ENCODE measurements at places on chromosomes 13 and 19.

GRCh38 chr19:1082165-1082927 is 12.8 kb downstream of the POLR2E start:
- DNase-seq = peak; percentile 95

GRCh38 chr13:111171629-111172028 is 56.5 kb downstream of the ARHGEF7 start:
- no peak for DNase-seq

- no peak for DNase-seq
Observed at GRCh38 chr19:47215581-47215980, 15.4 kb downstream of the BBC3 start.

GRCh38 chr13:41763782-41764181 is 197.1 kb downstream of the VWA8 start:
- DNase-seq = no peak

DNA sequence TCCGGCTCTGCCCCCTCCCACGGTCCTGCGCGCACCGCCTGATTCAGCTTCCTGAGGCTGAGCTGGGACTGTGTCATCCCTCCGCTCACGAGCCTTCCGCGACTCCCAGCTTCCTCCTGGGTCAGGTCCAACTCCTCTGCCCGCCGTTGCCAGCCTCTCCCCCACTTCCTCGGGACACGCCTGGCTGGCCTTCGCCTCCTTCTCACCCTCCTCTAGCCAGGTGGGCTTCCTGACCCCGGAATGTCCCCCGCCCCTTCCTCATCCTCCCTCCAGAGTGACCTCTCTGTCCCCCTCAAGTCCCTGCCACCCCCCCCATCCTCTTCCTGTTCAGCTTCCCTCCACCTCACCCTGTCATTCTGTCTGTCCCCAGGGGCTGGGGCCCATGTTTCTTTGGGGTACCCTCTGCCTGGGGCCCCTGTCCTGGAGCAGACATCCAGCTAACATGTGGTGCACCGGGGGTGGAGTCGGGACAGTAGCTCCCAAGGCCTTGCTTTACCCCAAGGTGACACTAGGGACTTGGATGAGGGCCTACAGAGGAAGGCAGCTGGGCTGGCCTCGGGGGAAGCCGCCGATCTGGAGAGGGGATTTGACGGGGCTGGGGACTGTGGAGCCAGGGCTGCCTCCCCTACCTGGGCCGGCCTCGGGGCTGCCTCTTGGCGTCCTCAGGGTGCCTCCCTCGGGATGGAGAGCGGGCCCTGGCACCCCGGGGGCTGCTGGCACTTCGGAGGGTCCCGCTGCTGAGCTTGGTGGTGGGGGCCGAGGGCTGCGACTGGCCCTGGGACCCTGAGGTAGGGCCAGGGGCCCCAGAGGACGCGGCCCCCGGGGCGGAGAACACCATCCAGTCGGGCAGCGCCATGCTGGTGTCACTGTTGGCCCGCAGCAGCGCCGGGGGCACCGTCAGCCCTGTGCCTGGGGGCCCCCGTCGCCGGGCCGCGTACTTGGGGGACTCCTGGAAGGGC is 16.5 kb downstream of the SHANK1 start:
- no peak for DNase-seq

GRCh38 chr19:5870986-5871394 is 650 bp upstream of the FUT5 start:
- no peak for DNase-seq

GRCh38 chr19:53157626-53158025 is 1.2 kb downstream of the ZNF347 start:
- DNase-seq = no peak

GRCh38 chr19:2324220-2324948 is 4.0 kb downstream of the LSM7 start:
- DNase-seq = no peak

GRCh38 chr13:23751195-23751594 is 138.0 kb downstream of the MIPEP start:
- peak; percentile 21 for DNase-seq

- DNase-seq = no peak
Observed at GRCh38 chr13:99281811-99282263, 23.7 kb upstream of the GPR18 start.

DNA sequence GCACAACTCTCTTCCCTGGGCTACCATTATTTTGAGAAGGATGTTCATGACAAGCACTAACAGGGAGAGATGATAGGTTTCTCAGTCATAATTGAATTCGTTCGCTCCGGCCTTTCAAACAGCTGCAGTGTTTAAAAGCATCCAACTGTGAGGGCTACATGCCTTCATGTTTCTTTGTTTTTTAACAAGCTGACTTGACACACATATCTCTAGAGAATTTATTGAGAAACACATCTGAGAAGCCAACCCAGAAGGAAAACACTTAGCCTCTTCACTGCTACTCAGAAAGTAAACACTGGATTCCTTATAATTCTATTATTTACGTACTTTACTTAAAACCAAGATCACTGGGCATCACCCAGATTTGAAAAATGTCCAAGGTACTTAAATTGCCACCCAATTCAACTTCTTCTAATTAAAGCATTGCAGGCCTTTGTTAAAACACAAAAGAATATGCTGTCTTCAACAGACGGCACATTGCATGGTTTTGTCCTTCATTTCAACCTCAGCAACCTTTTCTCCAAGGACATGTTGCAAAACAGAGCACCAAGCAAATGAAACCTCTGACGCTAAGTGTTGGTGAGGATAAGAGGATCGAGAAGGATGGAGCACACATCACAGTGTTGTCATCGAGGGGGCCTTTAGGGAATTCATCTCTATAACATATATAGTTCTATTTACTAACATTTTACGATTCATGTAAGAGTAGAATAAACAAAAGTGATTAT is 75.8 kb downstream of the TBC1D4 start:
- no peak for DNase-seq

GRCh38 chr13:75763512-75763911 is 127.4 kb downstream of the LMO7 start:
- DNase-seq = no peak

GRCh38 chr13:95494082-95494681 is 58.3 kb upstream of the CLDN10 start:
- DNase-seq = peak; percentile 44
